ENCODE measurements at places on chromosomes 5 and 9.

DNA sequence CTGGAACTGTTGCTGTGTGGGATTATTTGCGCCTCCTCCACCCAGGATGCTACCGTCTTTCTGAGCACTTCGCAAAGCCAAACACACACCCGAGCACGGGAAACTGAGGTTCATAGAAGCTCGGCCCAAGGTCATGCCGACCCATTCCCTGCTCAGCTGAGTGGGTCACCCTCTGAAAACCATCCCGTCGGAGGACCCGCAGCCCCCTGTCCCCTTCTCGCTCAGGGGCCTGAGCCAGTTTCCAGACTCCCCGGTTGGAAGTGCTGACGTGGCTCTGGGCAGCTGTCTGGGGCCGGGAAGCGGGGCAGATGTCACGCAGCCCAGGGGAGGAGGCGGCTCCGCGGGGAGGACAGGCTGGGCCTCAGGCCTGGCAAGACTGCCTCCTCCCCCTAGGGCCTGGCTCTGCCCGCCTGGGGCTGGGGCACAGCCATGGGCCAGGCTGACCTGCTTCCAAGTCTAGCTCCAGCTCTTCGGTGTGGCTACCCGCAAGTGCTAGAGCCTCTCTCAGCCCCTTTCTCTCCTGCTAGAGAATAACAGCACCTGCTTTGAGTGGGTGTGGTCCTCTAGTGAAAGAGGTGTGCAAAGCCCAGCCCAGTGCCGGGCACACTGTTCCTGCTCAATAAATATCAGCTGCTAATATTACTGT is 9.9 kb upstream of the CXXC5 start:
- no peak for DNase-seq

DNA sequence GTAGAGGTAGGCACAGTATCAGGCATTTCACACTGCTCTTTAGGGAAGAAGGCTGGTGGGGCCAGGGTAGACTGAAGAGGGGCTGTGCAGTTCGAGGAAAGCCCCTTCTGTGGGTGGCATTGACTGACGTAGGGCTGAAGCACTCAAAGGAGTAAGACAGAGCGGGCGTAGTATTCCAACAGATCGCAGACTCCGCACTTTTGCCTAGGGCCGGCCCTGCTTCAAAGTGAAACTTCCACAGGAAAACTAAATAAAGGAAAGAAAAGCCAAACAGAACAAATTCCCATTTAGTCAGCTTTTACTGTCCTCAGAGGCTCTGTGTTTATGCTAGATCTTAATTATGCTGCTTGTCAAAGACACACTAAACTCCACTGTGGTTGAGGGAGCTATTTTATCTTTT is 493.0 kb upstream of the WWC1 start:
- no peak for DNase-seq

GRCh38 chr9:122580360-122580759 is 2.8 kb downstream of the OR1L8 start:
- no peak for DNase-seq

DNA sequence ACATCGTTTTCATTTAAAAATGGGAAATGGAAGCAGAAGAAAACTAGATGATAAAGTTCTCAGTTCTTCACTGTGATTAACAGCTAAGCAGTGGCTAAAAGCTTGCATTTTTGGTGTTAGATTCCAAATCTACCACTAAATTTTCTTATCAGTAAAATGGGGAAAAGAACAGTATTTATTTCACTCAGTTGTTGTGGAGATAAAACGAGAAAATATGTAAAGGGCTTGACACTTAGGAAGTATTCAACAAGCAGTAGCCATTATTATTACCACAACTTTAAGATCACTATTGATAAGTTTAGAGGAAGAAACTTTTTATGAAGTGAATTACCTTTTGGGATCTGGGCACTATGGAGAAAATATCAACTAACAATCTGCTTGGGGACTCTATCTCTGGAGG is 4.5 kb downstream of the STOM start:
- no peak for DNase-seq

DNA sequence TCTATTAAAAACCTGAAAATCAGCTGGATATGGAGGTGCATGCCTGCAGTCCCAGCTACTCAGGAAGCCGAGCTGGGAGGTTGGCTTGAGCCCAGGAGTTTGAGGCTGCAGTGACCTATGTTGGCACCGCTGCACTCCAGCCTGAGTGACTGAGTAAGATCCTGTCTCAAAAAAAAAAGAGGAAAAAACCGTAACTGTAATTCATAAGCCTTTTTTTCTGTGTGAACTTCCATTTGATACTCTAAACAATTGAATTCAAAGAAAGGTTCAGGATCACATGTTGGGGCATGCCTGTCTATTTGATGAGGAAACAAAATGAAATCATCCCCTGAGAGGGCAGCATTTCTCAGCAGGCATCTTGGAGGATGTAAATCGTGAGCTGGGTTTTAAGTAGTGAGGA is 38.8 kb downstream of the ITGA2 start:
- DNase-seq, result no peak

GRCh38 chr5:150663936-150664335 is 2.9 kb downstream of the MYOZ3 start:
- DNase-seq, result no peak
